T-helper 1 cell (primary cell): ENCODE measurements at places on chromosomes 6 and 20.
A peak's percentile ranks its signal among the peaks of the same experiment; 100 is the strongest.

DNA sequence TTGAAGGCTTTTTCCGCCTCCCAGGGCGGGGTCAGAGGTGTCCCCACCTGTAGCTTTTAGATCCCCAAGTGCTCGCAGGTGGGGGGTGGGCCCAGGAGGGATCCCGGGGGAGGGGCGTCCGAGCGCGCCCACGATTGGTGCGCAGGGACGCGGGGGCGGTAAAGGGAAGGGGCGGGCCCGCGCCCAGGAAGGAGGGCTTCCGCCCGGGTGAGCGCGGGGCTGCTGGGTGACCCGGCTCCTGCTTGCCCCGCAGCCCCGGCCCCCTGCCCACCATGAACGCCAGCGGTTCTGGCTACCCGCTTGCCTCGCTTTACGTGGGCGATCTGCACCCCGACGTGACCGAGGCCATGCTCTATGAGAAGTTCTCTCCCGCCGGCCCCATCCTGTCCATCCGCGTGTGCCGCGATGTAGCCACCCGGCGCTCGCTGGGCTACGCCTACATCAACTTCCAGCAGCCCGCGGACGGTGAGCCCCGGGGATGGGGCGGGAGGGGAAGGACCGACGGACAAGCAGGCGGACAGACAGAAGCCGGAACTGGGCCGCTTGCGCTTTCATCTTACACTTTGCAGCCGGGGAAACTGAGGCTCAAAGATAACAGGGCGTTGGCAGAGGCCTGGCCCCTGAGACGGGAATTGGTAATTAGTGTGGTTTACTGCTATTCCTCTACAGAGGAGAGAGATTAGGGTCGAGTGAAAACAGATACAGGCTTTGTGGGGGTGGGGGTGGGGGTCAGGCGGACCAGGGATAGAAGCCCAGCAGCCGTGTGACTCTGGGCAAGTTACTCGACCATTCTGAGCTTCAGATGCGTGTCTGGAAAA lies at the start of gene PABPC1L:
Gene PABPC1L (plus strand): TSS at position 189 of the 818 bp plus-strand sequence. CDS start 84 bp downstream, at position 273.
- DNase-seq = peak; percentile 54

DNA sequence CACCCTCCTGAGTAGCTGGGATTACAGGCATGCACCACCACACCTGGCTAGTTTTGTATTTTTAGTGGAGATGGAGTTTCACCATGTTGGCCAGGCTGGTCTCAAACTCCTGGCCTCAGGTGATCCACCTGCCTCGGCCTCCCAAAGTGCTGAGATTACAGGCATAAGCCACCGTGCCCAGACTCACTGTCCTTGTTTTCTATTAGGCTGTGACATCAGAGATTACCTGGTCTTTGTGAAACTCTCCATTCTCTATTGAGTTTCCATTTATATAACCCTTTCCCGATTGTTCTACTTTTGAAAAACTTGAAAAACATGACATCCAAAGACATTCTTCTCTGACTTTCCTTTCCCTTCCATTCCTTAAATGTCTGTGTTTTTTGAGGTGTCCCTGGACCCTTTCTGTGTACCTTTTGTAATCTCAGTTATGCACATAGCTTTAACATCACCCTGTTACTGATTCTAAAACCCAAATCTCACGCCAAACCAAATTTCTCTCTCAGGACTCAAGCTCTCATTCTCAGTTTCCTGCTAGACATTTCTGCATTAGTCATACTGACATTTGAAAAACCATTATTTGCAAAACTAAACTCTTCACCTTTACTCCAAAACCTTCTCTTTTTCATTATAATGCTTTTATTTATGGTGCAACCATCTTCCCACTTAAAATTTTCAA lies 137.0 kb downstream of the KHDC1L start:
- no peak for DNase-seq

- no peak for DNase-seq
Observed at GRCh38 chr20:24892522-24892921, 56.5 kb upstream of the CST7 start.

DNA sequence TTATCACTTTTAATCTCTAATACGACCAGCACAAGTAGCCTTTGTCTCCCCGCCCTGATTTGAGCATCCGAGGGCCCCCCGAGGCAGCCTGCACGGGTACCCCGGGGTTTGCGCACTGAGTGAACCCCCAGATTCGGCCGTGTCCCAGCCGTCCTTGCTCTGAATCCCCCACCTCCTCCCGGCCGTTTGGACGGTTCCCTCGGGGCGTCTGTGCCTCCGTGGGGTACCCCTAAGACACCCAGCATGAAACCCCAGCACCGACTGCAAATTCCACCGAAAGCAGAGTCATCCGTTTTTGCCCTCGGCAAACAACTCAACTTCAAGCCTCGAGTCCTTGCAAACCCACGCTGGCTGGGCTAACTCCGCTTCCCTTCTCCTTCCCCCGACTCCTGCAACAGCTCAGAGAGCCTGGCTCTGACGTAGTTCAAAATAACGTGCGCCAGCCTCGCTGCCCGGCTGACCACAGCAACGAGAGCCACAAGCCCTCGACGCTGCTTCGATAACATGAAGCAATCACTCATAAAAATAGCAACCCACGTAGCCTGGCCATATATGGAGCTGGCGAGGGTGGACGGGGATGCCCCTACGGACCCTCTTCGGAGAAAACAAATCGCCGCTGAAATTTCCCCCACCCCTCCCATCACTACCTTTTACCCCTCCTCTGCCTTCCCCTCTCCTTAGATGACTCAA lies 764 bp upstream of the SNAP25 start:
- peak; percentile 7 for DNase-seq

GRCh38 chr20:50652702-50653294 lies 38.5 kb downstream of the RIPOR3 start:
- DNase-seq = no peak

GRCh38 chr6:44556046-44556445 lies 168.5 kb downstream of the CDC5L start:
- no peak for DNase-seq

GRCh38 chr6:11229655-11230046 lies 2.8 kb downstream of the NEDD9 start:
- DNase-seq = no peak

DNA sequence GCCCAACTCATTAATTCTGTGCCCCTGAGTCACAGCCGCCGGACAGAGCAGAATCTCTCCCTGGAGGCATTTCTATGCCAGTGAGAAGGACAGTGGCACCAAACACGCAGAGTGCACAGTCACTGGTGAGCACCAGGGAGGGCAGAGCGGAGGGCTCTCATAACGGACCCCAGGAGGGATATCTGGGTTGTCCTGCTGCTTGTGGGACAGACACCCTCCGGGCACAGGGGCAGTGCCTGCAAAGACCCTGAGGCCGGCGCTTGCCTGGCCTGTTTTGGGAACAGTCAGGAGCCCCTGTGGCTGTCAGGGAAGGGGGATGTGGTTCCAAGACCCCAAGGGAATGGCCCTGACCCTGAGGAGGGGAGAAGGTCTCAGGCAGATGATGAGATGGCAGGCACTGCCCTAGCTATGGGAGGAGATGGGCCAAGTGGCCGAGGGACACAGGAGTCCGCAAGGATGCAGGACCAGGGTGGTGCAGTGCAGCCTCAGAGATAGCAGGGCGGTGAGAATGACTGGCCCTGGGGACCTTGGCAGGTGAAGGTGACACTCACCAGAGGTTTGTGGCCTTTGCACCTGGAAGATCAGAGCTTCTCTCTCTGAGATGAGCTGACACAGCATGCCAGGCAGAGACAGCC lies 270.8 kb downstream of the SMOC2 start:
- DNase-seq = no peak

DNA sequence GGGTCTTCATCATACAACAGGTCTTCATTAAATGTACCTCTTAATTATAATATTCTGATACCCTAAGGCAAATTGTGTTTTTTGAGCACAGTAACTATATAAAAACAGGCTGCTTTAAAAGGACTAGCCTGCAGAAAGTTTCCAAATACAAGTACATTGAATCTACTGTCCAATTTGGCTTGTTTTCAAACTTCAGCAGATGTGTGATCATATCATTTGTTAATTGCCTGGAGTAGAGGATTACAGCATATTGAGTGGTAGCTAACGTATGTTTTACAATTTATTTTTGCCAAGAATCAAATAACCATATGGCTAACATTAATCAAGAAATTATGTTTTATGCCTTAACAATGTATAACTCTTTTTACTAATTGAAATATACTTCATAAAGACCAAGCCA lies 12.6 kb downstream of the TINAG start:
- DNase-seq = no peak
